ENCODE measurements at places on chromosomes 1 and 21.

DNA sequence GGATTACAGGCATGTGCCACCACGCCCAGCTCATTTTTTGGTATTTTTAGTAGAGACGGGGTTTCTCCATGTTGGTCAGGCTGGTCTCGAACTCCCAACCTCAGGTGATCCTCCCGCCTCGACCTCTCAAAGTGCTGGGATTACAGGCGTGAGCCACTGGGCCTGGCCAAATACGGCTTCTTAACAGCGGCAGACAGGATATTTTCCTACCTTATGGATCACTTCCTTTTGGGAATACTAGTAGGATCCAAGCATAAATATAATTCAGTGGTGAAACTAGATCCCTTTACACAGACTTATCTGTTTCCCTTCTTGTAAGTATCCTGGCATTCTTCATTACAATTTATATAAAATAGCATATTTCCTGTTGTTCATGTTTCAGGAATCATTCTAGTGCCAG is 40.9 kb downstream of the WNT4 start:
- DNase-seq, result no peak

GRCh38 chr1:8563944-8564537 is 246.1 kb downstream of the SLC45A1 start:
- no peak for DNase-seq

- no peak for DNase-seq
These were observed 820.3 kb downstream of the USP25 start for GRCh38 chr21:16550118-16550517.

DNA sequence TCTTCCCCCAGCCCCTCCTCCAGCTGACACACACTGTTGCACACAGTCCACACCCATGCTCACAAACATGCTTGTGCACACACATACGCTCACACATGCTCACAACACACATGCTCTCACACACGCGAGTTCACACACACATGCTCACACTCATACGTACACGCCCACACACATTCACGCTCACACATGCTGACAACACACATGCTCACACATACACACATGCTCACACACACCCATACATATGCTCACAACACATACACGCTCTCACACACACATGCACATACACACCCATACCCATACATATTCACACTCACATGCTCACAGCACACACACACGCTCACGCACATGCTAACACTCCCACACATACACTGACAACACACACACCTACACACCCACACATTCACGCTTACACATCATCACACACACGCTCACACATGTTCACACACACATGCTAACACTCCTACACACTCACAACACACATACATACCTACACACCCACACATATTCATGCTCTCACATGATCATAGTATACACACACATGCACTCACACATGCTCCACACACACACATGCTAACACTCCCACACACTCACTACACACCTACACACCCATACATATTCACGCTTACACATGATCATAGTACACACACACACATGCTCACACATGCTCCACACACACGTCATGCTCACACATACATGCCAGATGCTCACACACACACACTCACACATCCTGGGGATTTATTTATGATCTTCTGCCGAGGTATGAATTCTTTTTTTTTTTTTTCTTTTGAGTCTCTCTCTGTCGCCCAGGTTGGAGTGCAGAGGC is 10.7 kb downstream of the DRAXIN start:
- DNase-seq, result no peak

GRCh38 chr1:111938123-111938522 is 51.3 kb downstream of the KCND3 start:
- DNase-seq, result no peak

GRCh38 chr1:147384804-147385203 is 142.3 kb downstream of the CHD1L start:
- no peak for DNase-seq

- DNase-seq, result no peak
These were observed 23.0 kb downstream of the IVNS1ABP start for GRCh38 chr1:185293967-185294542.

DNA sequence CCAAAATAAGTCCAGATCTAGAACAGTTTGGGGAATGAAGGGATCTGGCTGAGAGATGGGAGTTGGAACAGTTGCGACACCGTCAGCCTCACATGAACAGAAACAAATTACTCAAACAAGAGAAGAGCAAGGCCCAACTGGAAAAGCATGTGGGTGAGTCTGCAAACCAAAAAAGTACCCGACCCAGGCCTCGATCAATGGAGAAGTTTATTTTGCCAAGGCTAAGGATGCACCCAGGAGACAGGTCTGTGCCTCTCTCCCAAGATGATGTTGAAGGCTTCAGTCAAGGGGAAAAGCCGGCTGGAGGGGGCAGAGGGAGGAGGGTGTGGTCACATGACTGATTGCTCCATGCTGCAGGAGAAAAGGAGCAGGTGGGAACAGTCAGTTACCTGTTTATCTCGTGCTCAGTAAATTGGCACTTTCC is 42.3 kb downstream of the KRTAP10-1 start:
- DNase-seq, result no peak

- DNase-seq, result no peak
These were observed 972 bp downstream of the CFAP410 start for GRCh38 chr21:44337941-44338895.

DNA sequence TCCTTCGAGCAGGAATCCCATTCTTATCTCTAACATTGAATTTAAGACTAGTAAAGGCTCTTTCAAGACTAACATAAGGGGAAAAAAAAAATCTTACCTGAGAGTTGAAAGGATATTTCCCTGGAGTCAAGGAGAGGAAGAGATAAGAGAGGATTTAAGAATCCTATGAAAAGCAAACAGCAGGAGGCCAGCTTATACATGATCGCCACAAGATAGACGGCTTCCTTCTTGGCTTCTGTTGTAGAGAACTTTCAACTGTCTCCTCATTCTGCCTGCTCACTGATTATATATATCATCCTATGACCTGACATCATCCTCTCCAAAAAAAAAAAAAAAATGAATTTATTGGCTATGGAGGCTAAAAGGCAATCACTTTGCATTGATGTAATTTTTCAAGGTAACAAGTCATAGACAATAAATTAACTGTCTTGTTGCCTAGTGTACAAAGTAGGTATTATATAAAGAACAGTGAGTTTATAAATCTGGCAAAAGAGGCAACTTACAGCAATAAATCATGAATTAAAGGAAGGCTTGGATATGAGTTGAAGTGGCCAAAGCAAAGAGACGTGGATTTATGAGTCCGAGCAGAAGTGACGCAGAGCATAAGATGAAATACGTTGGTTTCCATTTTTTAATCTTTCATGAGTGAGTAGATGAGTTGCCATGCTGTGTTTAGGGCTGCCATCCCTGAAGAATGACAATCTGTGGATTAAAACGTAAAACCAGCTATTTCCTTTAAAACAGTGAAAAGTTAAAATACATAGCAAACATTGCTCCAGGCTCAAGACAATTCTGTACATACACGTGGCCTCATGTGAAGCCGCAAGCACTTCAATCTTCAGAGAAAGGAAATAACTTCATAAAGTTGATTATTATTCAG is at the start of gene UTS2:
UTS2 (minus strand) TSS at position 262 of the 880 bp plus-strand sequence; CDS start at position 200, 62 bp downstream.
- DNase-seq, result no peak

- no peak for DNase-seq
These were observed 10.8 kb upstream of the NFASC start for GRCh38 chr1:204859861-204860267.

DNA sequence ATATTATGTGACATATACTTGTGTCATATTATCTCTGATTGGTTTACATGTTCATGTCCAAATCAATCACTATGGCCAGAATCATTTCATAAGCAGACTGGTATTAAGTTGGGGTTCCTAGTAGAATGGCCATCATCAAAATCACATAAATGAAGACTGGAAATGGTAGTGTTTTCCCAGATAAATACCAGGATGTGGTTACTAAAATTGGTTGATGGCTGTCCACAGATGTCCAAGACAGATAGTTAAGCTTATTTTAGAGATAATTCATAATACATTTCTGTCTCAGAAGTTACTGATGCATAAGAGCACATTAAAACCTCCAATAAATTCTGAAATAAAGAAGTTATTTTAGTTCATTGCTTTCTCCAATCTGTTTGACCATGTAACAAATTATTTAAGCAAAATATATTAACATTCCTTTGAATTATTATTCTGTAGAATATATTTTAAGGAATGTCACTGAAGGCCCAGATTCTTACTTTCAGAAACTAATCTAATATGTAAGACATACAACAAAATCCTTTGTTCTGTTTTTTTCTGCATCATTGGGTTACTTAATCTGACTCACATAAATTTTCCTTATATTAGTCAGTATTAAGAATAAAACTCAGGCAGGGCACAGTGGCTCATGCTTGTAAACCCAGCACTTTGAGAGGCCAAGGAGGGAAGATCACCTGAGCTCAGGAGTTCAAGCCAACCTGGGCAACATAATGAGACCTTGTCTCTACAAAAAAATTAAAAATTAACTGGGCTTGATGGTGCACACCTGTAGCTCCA is 483.9 kb downstream of the PTPRC start:
- no peak for DNase-seq

GRCh38 chr1:33384040-33384812 is 46.7 kb downstream of the PHC2 start:
- DNase-seq, result no peak

DNA sequence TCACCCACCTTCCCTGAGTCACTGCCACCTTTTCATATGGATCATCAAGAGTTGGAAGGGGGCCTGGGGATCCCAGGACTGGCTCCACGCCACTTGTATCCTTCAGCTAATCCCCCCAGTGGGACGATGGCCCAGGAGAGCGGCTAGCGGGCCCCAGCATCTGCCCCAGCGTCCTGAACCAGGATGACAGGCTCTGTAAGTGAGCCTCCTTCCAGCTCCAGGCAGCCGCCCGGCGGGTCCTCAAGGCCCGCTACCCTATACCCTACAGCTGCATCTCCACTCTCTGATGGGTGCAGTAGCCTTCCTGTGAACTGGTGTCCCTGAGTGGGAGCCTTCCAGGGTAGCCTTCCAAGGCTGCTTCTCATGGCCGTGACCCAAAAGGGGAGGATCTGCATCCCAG is 183.1 kb downstream of the ATG4C start:
- no peak for DNase-seq

- DNase-seq, result no peak
These were observed 4.7 kb upstream of the CCSAP start for GRCh38 chr1:229347528-229347927.

DNA sequence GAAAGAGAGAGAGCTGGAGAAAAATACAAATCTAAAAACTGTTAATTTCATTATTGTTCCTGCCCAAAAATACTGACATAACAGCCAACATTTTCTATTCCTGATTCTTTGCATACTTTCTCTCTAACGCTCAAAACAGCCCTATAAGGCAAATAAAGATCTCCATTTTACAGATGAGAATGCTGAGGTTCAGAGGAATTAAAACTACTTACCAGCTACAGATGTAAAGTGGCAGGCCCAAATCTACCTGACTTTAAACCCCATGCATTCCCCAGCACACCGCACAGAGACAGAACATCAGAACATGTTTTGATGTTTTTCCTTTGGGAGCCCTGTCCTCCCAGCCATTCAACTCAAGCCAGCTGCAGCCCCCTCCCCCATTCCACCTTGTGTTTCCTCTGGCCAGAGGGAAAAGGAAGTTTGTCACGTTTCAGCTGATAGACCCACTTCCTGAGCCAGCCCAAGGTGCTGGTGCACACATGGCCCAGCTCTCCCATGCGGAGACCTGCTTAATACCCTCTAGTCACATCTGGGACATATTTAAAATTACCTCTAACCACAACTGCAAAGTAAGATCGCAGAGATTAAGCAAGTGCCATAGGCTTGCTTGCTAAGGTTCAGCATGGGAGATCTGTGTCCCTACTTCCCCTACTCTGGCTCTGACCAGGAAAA is 133.1 kb upstream of the NFIA start:
- no peak for DNase-seq

GRCh38 chr1:115168026-115168425 is 78.7 kb upstream of the TSPAN2 start:
- no peak for DNase-seq

GRCh38 chr1:18662286-18662639 is 31.6 kb downstream of the PAX7 start:
- DNase-seq, result no peak
